ENCODE measurements at places on chromosomes 3 and 15. TPM values are rescaled to one million over a fixed set of nuclear protein-coding genes. Genes with fewer than 3 reads are reported as not detected.

DNA sequence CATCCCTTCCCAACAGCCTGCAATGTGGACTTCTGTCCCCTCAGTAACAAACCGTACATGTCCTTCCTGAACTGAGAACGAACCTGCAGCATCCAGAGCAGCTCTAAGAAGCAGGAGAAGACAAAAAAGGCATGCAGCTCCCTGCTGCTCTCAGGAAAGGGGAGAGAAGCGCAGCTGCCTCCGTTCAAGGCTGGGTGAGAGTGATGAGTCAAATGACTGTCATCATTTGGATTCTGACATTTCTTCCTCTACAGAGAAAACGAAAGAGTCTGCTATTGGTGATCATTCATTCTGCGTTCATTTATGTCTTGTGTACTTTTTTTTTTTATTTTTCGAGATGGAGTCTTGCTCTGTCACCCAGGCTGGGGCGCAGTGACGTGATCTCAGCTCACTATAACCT, 677.8 kb downstream of the FHIT start:
- DNase-seq, result no peak

DNA sequence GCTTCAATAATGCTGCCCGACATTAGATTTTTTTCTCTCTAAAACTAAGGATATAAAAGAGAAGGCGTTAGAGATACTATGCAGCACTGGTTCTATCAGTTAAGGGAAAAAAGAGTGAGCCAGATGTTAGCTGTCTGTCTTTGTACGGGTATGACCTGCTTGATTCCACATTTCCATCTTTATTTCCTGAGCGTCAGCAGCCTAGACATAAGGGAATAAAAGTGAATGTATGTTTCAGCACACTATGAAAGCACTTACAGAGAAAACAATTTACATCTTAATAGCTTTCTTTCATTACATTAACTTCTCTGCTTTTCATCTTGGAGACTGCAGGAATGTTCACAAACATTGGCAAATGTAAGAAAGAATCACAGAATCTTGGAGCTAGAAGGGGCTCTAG, 319.3 kb downstream of the CTNNB1 start:
- DNase-seq, result no peak

Gene PLS1
- total RNA-seq, result 51.4 TPM

Gene NAALADL2
- 20.2 TPM for total RNA-seq

DNA sequence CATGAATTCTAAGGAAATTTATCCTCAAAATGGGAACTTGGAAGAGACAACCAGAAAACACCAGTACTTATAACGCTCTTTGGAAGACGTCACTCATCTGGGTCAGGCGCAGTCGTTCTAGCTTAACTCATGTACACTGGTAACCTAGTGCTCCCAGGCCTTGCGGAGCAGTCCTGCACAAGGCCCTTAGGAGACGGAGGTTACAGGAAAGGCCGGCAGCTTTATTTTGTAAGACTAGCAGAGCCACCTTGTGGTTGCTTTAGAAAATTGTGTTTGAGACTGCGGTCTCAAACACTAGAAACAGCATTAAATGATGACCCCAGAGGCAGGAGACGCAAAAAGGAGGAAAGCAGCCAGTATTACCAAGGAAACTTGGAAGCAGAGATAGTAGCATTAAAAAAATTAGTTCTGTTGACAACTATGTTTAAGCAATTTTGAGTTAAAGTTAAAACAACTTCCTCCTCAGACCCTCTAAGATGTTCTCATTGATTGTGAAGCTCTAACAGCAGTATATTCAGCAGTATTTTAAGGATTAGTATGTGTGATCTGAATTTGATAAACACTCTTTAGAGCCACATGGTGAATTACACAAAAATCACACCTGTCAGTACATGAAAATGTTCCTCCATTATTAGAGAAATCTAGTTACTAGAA, 141.9 kb upstream of the C2CD4B start:
- DNase-seq, result peak; percentile 75

Gene C3orf38
- 20.9 TPM for total RNA-seq

- no peak for DNase-seq
These were observed 80.4 kb upstream of the LMCD1 start for GRCh38 chr3:8421267-8421666.

Gene UPK1B
- 12.4 TPM for total RNA-seq

DNA sequence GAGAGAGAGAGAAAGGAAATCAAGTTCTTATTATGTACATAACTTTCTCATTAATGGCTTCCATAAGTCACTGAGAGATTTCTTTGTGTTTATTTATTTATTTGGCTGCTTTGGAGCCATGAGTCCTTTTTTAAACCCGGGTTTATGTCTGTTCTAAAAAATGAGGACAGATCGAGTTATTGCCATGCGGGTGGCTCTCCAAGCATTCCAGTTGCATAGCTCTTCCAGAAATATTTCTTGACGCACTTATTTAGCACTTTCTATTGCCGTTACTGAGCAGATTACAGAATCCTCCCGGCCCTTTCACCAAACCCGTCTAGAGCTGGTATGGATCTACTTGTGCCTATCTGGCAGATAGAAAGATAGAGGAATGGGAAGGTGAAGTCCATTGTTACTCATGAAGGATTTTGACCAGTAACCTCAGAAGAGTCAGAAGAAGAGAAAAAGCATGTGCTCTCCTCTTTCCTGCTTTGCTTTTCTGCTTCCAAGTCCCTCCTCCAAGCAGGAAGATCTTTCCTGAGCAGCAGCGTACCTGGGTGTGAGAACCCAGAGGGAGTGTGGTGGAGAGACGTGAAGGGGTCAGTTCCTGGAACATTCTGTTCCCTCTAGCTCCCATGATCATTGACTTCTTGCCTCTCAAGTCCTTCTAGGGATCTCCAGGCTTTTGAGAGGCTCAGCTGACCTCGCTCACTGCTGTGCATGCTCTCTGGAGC, 112.8 kb downstream of the LPP start:
- DNase-seq, result no peak

Data from kidney (tissue), 22 donors.